ENCODE measurements at places on chromosomes 3 and 15. TPM values are rescaled to one million over a fixed set of nuclear protein-coding genes. Genes with fewer than 3 reads are reported as not detected.

The TNFAIP8L3 gene
- polyA plus RNA-seq, result 2.2 TPM

The PLA2G4F gene
- 22.3 TPM for polyA plus RNA-seq

DNA sequence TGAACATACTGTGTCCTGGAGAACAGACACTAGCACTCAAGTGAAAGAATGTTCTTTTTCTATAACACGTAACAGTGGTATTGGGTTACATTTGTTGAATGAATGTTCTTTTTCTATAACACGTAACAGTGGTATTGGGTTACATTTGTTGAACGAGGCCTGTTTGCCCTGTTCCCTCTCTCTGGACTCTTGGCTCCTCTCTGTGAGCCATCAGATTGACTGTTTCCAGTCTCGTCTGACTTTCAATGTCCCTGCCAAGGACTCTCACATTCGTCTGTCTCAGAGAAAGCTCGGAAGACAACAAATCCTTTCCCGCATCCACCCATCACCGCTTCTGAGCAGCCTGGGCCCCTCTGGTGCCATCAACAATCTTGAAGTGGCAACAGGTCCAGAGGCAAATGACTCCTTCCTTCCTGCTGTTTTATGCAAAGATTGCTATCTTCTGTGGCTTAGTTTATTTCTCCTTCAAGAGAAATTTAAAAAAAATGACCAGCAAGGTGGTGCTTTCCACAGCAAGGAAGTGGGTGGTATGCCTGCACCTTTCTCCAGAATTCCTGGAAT is 8.0 kb downstream of the TMEM45A start:
- DNase-seq, result no peak

GRCh38 chr3:193686665-193687483 is 93.9 kb downstream of the OPA1 start:
- DNase-seq, result no peak

GRCh38 chr15:35007397-35007796 is 19.3 kb upstream of the ZNF770 start:
- no peak for DNase-seq

DNA sequence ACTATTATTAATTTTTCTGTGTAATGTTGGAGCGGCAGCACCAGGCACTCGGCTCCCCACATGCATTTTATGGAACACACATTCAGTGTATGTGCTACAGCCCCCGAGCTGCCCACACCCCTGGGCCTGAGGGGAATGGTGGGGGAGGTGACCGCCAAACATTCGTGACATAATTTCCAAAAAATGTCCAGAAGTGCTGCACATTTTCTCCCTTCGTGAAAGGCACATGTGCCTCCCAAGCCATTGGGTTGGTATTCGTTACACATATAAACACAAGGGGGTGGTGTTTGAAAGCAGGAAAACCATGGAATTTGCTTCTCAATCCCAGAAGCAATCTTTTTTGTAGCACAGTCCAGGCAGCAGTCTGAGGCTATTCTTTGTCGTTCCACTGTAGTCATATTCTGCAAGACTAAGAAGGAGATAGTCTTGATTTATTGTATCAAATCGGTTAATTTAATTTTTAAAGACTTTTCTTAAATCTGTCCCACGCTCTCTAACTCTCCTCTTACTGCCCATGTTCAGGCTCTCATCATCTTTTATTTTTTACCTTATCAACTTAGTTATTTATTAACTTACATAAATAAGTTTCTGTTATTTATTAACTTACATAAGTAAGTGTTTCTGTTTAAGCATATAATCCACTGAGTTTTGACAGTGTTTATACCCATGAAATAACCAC is 39.2 kb upstream of the POLR2M start:
- peak; percentile 68 for DNase-seq
